T-helper 9 cell (primary cell): ENCODE measurements at places on chromosomes 5 and 9.

DNA sequence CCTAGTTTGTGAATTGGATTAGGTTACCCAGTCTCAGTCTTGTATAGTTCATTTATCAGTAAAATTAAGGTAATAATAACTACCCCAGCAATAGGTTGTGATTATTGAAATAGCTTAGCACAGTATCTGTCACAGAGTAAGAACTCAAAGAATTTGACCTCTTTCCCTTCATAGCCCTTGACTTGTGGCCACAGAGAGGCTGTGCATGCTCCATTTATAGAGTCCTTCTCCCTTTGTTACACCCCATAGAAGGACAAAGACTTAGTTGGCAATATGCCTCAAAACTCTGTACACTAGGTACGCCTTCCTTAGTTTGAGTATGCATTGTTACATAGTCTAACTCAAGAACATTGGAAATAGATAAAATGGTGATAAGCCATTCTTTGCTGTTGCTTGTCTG, 257.2 kb downstream of the KCTD16 start:
- no peak for DNase-seq

DNA sequence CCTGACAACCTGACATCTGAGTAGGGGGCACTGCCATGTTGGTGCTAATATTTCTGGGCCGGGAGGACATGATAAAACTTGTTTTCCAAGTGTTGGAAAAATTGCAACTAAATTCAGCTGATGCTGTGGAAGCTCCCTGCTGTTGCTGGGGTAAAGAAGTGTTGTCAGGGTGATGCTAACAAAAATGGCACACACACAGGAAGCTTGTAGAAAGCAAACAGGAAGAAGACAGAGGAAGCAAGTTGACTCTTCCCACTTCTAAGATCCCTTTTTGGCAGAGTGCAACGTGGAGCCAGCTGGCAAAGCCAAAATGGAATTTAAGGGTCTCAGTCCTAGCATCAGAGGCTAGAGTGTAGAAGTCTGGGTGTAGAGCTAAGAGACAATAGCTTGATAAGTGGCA, 11.3 kb upstream of the RIOK2 start:
- no peak for DNase-seq

DNA sequence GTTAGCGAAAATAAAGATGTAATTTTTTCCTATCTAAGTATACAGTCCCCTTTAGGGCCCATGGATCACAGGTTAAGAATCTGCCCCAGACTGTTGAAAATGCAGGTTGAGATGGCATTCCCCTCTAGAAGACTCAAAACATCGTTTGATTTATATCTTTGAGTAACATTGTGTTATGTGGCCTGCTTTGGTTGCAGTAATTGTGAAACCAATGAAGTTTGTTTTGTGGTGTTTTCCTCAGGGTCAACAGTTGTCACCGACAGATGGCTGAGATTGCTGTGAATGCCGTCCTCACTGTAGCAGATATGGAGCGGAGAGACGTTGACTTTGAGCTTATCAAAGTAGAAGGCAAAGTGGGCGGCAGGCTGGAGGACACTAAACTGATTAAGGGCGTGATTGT, 7.8 kb downstream of the CCT5 start:
- DNase-seq, result no peak

GRCh38 chr5:137960819-137961218, 71.6 kb downstream of the PKD2L2 start:
- no peak for DNase-seq

- DNase-seq, result no peak
Observed at GRCh38 chr5:37721447-37721871, 118.4 kb downstream of the GDNF start.

DNA sequence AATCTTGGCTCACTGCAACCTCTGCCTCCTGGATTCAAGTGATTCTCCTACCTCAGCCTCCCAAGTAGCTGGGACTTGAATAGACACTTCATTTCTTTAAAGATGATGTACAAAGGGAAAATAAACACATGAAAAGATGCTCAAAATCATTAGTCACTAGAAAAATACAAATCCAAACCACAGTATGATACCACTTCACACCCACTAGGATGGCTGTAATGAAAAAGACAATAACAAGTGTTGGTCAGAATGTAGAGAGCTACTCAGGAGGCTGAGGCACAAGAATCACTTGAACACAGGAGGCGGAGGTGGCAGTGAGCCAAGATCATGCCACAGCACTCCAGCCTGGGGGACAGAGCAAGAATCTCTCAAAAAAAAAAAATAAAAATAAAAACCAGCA, 13.0 kb downstream of the F2RL2 start:
- DNase-seq, result no peak

- DNase-seq, result no peak
Observed at GRCh38 chr9:94741866-94742265, 15.4 kb downstream of the AOPEP start.

DNA sequence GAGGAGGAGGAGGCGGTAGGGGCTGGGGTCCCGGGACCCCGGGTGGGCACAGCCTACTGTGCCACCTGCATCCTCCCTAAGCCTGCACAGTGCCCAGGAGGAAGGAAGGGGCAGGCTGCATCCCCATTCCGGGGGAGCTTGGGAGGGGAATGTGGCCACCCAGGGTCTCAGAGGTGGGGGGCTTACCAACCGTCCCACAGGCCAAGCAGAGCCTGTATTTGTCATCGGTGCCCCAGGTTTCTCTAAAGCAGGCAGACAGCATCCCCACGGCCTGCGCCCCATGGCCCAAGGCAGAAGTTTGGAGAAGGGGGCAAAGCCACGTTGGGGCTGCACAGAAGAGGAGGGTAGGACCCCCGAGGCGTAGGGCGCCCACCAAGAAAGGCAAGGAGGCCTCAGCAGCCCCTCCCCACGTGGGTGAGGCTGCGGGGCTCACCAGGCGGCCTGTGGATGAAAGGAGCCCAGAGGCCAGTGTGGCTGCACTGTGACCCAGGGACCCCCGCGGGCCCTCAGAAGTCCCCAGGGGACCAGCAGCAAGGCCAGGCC, 507 bp upstream of the GPSM1 start:
- no peak for DNase-seq

GRCh38 chr9:5971740-5972139, 43.7 kb downstream of the RANBP6 start:
- no peak for DNase-seq
